Globus pallidus (tissue), 1 donor: ENCODE measurements at places on chromosomes 12 and 14.

DNA sequence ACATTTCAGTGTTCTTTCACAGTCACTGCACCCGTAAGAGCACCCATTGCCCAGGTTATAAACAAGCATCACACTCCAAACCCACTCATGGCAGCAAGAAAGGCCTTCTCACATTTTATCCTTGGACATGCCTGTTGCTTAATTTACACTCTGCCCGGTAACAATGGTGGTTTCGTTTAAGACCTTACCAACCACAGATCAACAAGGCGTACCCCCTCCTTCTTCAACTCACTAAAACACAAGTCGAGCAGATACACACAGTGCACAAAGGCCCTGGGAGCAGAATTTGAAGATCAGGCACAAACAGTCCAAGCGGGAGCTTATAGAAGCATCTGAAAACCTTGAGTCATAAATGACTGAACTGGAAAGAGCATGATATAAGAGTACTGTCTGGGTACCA, 98.1 kb downstream of the GALC start:
- DNase-seq: no peak

GRCh38 chr14:51147183-51147582, 52.3 kb upstream of the TRIM9 start:
- DNase-seq: no peak

DNA sequence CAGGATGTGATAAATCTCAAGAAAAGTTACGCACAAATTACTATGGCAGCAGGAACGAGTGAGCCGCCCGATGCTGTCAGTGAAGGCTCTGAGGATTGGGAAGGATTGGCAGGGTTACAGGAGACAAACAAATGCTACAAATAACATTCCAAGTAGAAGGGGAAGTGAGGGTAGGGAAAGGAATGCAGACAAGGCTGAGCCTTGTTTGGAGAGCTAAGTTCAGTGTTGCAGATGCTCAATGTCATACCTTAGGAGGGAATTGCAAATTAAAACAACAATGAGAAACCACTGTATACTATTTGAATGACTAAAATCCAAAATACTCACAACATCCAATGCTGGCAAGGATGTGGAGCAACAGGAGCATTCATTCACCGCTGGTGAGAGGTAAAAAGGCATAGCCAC, 1.3 kb downstream of the CLEC9A start:
- no peak for DNase-seq

GRCh38 chr12:12244341-12244740, 22.5 kb downstream of the LRP6 start:
- peak; percentile 94 for DNase-seq

GRCh38 chr14:104403421-104404220, 175.9 kb upstream of the C14orf180 start:
- DNase-seq: no peak

DNA sequence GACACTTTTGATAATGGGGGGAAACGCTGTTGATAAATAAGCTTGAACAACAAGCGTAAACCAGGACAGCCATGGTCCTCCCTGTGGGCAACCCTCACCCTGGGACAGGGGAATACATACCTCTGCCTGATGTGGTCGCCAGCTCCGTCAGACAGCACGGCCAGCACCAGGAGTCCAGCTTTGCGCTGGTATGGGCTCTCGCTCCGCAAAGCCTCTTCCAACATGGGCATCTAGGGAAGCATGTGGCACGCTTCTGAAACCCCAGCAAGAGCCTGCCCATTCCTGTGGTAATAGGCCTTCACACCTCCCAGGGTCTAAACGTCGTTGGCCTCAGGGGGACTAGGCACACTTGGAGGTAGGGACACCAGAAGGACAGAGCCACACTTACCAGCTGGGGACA, 2.9 kb downstream of the IPO4 start:
- no peak for DNase-seq

DNA sequence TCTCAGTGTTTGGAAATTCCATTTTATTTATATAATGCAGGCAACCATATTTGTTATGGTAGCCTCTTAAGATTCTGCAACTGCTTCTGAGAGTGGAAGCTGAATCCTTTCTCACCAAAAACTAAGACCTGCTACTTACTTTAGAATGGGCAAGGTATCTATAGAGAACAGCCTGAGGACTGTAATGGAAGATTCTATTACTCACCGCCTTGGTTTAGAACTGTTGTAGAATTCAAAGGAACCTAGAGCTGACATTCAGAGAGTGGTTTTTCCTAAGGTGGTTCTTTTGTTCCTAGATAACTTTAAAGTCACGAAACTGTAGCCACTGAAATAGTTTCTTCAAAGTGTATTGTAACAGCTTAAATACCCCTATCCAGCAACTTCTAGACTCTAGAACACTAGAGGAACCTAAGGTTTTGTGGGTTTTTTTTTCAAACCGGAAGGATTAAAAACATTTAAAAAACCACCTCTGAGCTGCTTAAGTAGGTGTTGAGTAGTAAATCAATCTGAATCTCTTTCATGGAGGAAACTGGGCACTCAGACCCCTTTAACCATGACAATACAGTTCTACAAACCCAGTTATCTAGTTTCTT, 4.2 kb downstream of the TDP1 start:
- no peak for DNase-seq
